ENCODE measurements at places on chromosomes 13 and 19.

DNA sequence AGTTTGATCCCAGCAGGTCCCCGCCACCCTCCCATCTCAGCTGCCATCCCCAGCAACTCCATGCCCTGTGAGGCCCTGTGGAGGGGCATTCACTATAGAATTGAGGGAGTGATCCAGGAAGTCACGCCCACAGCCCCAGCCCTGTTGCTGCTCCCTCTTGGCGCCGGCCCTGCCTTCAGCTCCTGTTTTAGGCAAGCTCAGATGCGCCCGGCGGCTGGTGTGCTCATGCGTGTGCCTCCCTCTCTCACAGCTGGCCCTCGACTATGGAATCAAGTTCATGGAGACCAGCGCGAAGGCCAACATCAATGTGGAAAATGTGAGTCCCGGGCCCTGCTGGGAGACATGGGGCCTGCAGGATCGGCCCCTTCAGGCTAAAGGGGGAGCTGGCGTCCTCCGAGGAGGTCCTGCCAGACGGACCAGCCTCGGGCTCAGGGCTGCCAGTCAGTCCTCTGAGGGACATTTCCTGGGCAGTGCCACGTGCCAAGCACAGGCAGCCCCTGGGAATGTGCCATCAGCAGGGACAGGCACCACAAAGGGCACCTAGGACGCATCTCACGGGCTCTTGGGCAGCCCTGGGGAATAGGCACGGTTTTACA lies 15.6 kb upstream of the HSH2D start:
- DNase-seq: no peak

DNA sequence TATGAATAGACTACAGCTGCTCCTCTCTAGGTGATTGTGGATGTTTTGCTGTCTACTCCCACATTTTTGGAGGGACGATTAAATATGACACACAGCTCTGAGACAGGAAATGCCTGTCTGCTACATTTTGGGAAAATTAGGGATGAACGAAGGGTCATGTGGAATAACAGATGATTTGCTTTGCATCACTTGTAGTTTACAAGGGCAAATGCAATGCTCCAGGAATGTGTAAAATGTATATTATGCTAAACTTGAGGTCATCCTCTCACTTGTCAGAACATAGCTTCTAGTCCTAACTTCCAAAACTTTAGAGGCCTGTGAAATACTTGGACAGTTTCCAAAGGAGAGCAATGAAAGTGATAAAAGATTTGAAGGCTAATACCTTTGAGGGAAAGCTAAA lies 284.2 kb upstream of the DACH1 start:
- no peak for DNase-seq

DNA sequence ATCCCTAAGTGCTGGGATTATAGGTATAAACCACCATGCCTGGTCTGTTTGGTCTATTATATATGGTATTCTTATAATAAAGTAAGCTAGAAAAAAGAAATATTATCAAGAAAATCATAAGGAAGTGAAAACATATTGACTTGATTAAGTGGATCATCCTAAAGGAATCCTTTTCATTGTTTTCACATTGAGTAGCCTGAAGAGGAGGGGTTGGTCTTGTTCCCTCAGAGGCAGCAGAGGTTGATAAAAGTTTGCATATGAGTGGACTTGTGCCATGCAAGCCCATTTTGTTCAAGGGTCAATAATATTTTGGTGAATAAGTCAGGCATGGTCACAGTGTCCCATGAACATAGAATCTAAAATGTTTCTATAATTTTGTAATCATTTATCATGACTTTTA lies 52.7 kb downstream of the ZNF627 start:
- DNase-seq: no peak

- DNase-seq: no peak
Measured at GRCh38 chr13:77729502-77730221, 32.2 kb downstream of the SLAIN1 start.

Measured in NCI-H748 treated with DMSO at 0.1 percent for 48 hours (cell line).